Pancreas (tissue), 10 donors: ENCODE measurements at places on chromosomes 3 and 15.

DNA sequence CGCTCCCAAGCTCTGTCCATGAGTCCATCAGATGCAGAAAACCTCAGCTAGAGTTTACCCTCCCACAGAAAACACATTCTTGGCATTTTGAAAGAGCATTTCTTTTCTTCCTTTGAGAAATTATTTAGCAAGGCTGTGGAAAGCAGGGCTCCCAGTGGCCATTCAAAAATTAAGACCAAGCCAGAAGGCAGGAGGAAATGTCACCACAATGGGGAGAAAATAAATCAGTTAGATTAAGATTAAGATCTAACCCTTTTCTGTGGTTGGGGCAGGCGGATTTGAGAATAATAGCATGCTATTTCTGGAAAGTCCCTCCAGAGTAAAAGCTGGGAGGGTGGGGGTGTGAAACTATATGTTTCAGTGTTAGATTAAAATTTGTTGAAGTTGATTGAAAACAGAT is 20.2 kb downstream of the LRIG1 start:
- no peak for DNase-seq

DNA sequence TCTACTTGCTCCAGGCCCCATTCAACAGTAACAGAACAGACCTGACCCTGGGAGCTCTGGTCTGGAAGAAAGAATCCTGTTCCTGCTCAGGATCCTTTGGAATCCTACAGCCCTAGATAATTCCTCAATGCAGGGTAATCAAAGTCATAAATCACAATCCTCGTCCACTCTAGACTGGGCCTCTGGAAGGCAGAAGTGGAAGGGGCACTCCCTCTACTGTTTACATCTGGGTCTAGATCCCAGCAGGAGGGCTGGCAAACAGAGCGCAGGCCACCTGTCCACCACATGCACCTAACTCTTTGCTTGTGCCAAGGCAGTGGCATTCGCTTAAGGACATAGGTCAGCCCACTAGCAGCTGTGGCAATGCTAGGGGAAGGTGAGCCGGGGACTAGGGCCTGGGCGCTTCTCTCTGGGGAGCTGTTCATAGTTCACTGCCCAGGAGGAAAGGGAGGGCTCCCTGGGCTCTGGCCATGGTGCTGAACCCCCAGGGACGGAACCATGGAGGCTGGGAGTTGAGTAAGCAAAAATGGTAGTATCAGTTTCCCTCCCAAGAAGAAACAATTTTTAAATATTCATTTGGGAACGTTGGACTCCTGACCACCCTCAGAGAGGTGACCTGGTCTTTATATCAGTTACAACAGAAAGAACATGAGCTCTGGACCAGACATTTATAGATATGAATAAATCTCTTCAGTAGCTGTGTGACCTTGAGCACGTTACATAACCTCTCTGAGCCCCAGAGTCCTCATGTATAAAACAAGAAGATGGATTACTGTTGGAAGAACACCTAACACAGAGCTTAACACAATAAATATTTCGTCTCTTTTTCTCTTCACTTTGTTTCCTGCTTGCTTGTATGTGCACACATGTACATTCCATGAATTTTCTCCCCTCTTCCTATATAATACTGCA is 90.2 kb downstream of the NTRK3 start:
- no peak for DNase-seq

DNA sequence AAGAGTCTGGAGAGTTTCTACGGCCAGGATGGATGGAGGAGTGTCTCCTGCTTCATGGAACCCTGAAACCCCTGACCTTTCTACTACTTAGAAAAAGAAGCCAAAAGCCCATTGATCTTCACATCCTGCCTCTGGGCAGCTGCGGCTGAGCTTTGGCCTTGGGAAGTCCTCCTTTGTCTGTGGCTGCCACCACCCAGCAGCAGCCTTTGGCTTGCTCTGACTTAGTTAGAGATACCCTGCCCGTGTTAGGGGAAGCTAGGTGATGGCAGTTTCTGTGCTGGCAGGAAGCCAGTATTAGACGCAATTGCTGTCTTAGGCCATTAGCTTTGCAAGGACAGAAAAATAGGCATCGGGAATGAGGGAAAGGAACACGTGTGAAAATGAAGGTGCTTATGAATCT is 18.8 kb downstream of the APH1B start:
- no peak for DNase-seq

DNA sequence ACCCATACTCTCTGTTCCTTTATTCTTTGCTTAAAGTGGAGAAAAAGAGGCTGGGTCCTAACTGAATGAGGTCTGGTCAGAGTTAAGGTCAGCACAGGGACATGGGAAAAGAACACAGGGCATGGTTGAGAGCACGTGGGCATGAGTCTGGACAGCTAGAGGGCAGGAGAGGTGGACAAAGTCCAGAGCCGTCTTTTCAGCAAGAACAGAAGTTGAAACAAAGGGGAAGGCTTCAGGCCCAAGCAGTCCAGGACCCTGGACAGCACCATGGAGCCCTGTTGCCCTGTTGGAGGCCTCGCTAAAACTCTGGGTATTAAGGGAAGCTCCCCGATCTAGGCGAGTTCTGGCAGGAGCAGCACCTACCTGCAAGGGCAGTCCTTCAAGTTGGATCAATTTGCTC is 50.7 kb downstream of the XYLB start:
- DNase-seq: no peak

DNA sequence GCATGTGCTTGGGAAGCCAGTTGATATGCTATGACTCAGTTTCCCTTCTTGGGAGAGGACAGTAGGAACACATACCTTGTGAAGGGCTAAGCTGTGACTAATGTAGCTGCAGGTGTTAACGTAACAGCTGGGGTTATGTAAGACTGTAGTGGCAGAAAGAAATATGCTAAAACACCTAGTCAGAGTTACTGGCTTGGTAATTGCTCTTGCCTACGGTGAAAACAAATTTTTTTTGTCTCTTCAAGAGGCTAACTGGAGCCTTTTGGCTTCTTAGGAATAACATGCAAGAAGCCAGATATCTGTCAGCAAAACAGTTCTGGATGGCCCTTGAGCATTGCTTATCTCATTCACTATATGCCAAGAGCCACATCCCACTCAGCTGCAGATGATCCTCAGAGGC is 1.4 kb downstream of the MAPKBP1 start:
- no peak for DNase-seq

- DNase-seq: no peak
Measured at GRCh38 chr15:45548753-45549520, 26.4 kb upstream of the SLC30A4 start.

DNA sequence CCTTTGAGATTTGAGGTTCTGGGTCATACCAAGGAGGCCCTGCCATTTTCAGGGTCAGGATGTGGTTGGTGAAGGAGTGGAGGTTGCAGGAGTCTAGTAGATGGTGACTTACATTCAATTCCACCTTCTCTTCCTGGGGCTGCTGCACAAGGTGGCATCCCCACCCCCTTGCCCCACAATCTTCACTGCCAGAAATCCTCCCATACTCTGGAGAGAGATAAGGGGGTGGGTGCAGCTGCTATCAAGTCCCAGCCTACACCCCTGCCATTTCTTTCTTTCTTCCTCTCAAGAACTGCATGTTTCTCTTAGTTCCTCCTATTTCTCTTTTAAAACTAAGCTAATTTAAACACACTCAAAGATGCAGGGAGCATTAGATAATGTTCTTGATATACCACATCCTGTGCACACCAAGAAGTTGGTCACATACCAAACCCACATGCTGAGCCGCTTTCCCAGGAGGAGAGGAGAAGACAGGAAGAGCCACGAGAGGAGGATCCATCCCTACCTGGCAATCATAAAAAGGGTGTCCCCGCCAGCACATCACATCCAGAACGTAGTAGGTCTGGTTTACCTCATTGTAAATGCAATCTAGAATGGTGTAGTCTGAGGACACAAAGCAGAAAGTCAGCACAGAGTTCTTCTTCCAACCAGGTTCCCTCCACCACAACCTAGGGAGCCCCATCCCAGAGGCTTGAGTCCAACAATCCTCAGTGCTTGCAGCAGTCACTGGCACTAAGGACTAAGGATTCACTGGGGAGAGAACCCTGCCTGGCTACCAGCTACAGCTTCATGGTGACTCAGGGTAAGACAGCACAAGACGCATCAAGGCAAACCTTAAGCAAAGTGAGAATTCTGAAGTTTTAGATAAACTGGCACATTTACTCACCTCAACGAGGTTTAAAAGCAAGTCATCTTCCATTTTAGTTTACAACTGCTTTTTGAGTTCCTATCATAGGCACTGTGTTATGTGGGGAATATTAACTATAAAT is 18.5 kb downstream of the SNUPN start:
- DNase-seq: no peak

GRCh38 chr3:134680796-134681521 is 30.1 kb upstream of the KY start:
- no peak for DNase-seq

GRCh38 chr3:41222501-41222900 is 23.2 kb downstream of the CTNNB1 start:
- DNase-seq: no peak

DNA sequence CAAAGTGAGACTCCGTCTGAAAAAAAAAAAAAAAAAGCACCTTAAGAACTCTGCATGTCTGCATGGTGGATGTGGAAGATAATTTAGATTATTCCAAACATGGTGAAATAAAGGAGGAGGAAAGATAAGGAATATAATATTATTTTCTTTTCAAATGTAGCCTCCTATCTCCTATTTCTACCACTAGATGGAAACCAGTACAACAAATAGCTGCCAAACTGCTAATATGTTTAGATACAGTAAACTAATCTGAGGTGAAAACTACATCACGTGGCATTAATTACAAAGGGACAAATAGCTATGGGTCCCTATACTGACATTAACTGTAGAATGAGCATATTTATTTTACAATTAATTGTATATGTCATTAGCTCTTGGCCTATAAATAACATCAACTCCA is 197.8 kb downstream of the TBC1D5 start:
- no peak for DNase-seq

DNA sequence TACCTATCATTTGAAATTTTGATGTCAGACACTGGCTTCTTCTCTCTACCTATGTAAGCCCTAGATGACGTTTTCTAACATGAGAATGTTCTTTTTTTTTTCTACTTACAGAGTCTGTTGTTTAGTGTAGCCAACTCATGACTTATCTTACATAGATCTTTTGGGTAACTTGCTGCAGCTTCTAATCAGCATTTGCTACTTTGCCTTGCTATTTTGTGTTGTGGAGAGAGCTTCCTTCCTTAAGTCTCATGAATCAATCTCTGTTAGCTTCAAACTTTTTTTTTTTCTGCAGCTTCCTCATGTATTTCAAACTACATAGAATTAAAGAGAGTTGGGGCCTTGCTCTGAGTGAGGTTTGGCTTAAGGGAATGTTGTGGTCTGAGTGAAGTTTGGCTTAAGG is 568.7 kb upstream of the BCHE start:
- DNase-seq: no peak

- peak; percentile 13 for DNase-seq
Measured at GRCh38 chr3:120450600-120451271, at the start of gene FSTL1. TSS of gene FSTL1 (minus strand) at chr3:120450992. CDS start at chr3:120450746, 246 bp downstream.
